ENCODE measurements at places on chromosomes 12 and 14. TPM values are rescaled to one million over a fixed set of nuclear protein-coding genes. Genes with fewer than 3 reads are reported as not detected.

- H3K4me3 ChIP-seq: no peak overlapping the region
- no peak overlapping the region for H3K27ac ChIP-seq
- no peaks in the 10 kb centered on the region for H3K36me3 ChIP-seq
Observed at GRCh38 chr12:55852740-55853139, 10.0 kb upstream of the MMP19 start.

- peak; percentile 86 for DNase-seq
- no peaks in the 10 kb centered on the region for H3K36me3 ChIP-seq
- peaks cover 39% of the 10 kb centered on the region for H3K4me1 ChIP-seq
Observed at GRCh38 chr14:103056322-103057027, 874 bp downstream of the CDC42BPB start.

- H3K4me3 ChIP-seq: no peak overlapping the region
- H3K27me3 ChIP-seq: no peaks in the 10 kb centered on the region
- H3K4me1 ChIP-seq: no peaks in the 10 kb centered on the region
- DNase-seq: no peak
Observed at GRCh38 chr14:49294621-49295148, 291.5 kb downstream of the RPS29 start.

GRCh38 chr14:104980611-104981531 is 2.7 kb upstream of the AHNAK2 start:
- no peaks in the 10 kb centered on the region for H3K36me3 ChIP-seq
- no peak for DNase-seq
- H3K27ac ChIP-seq: no peak overlapping the region
- no peak overlapping the region for H3K4me3 ChIP-seq
- H3K27me3 ChIP-seq: no peaks in the 10 kb centered on the region

DNA sequence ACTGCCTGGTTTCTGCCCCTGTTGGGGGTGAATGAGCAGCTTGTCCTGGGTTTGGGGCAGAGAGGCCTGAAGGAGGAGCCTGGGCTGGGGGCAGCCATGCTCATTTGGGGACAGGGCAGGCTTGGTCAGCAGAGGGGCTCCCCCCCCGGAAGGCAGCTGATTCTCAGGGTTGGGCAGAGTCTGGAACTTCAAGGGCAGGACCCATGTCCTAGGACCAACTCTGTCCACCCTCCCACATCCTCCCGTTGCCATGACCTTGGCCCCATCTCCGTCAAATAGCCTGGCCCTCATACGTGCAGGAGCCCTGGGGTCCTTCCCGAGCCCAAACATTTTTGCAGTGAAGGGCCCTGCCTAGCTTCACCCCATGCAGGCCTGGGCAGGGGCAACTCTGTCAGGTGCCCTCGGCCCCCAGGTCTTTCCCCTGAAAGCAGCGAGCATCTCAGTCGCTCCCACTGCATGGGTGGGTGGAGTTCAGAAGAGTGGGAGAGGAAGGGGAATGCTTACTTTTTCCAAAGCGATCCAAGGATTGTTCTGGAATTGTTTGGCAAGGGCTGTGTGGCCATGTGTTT is 32.6 kb downstream of the TNFAIP2 start:
- no peaks in the 10 kb centered on the region for H3K36me3 ChIP-seq
- H3K27ac ChIP-seq: no peak overlapping the region
- H3K4me1 ChIP-seq: peaks cover 7% of the 10 kb centered on the region
- DNase-seq: peak; percentile 33

GRCh38 chr14:100490252-100490651 is 97.0 kb downstream of the BEGAIN start:
- H3K4me3 ChIP-seq: no peak overlapping the region
- DNase-seq: no peak
- H3K36me3 ChIP-seq: no peaks in the 10 kb centered on the region
- H3K4me1 ChIP-seq: no peaks in the 10 kb centered on the region
- H3K27ac ChIP-seq: no peak overlapping the region

The SLC38A1 gene
- 14.7 TPM for total RNA-seq

Measured in adrenal gland (tissue), 19 donors.